Epithelial cell of alveolus of lung (primary cell): ENCODE measurements at places on chromosomes 11 and 22. TPM values are rescaled to one million over a fixed set of nuclear protein-coding genes. Genes with fewer than 3 reads are reported as not detected.

SCGB1D1 gene
- not detected in 2 replicates for total RNA-seq

APOL5 gene
- total RNA-seq, result not detected in 2 replicates

OR56A1 gene
- not detected in 2 replicates for total RNA-seq

DLG2 gene
- 0.26 and 1.6 TPM in 2 replicates for total RNA-seq

LDLRAD3 gene
- total RNA-seq, result 15.4 and 28.0 TPM in 2 replicates

IFTAP gene
- 23.4 and 57.6 TPM in 2 replicates for total RNA-seq

CARD18 gene
- not detected in 2 replicates for total RNA-seq

CRYAB gene
- 3.2 and 9.3 TPM in 2 replicates for total RNA-seq

FXYD2 gene
- 0.26 TPM in 1 of 2 replicates, not detected in the other for total RNA-seq

CCDC87 gene
- total RNA-seq, result 0.26 TPM in 1 of 2 replicates, not detected in the other

PKP3 gene
- 1.7 and 5.2 TPM in 2 replicates for total RNA-seq

USH1C gene
- not detected in 2 replicates for total RNA-seq

MYOD1 gene
- 5.3 TPM in 1 of 2 replicates, not detected in the other for total RNA-seq

SYCE3 gene
- not detected in 2 replicates for total RNA-seq

FIBIN gene
- total RNA-seq, result 40.3 and 48.1 TPM in 2 replicates

CBX6 gene
- 51.2 and 56.5 TPM in 2 replicates for total RNA-seq

LRRN4CL gene
- total RNA-seq, result 2.1 and 4.3 TPM in 2 replicates

MYO18B gene
- total RNA-seq, result 1.6 TPM in 1 of 2 replicates, not detected in the other

RASD2 gene
- total RNA-seq, result under 0.01 TPM in 1 of 2 replicates, not detected in the other

APOL4 gene
- 0.13 and 0.24 TPM in 2 replicates for total RNA-seq

TMPRSS5 gene
- total RNA-seq, result 0.32 TPM in 1 of 2 replicates, not detected in the other
